ENCODE measurements at places on chromosomes 6 and 20.

DNA sequence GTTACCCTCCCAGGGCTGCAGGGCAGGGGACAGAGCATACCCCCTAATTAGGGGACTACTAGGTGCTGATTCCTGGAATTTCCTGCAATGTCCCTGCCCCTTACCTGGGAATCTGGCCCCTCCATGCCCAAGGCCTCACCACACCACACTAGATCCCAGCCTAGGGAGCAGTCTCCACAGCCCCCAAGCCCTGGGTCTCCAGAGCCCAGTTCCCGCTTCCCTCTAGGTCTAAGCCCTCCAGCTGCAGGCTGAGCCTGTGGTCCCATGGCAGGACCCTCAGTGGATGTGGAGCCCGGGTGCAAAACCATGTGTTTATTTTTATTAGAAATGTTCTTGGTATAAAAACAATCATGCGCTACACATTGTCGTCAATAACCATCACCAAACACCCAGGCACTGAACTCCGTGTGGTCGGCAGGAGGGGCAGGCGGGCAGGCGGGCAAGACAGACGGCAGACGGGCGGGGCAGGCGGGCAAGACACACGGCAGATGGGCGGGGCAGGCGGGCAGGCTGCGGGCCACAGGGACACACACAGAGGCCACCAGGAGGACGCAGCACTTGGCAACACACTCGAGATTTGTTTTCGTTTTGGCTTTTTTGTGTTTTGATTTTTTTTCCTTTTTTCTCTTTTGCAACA lies 124.2 kb downstream of the GRM4 start:
- H3K36me3 ChIP-seq: no peaks in the 10 kb centered on the region
- no peaks in the 10 kb centered on the region for H3K4me1 ChIP-seq
- DNase-seq: no peak
- H3K4me3 ChIP-seq: no peak overlapping the region
- H3K27ac ChIP-seq: no peak overlapping the region

- peaks cover 20% of the 10 kb centered on the region for H3K4me1 ChIP-seq
- H3K36me3 ChIP-seq: no peaks in the 10 kb centered on the region
- H3K27ac ChIP-seq: no peak overlapping the region
- no peak overlapping the region for H3K4me3 ChIP-seq
- no peak for DNase-seq
- no peaks in the 10 kb centered on the region for H3K27me3 ChIP-seq
Observed at GRCh38 chr6:4925580-4925979, 78.3 kb downstream of the RPP40 start.

- DNase-seq: no peak
- H3K36me3 ChIP-seq: no peaks in the 10 kb centered on the region
- H3K27ac ChIP-seq: no peak overlapping the region
- H3K4me3 ChIP-seq: no peak overlapping the region
- H3K4me1 ChIP-seq: no peaks in the 10 kb centered on the region
- H3K27me3 ChIP-seq: no peaks in the 10 kb centered on the region
Observed at GRCh38 chr20:740162-740561, 28.1 kb downstream of the SLC52A3 start.

GRCh38 chr6:74657011-74657410 lies 548.8 kb downstream of the COL12A1 start:
- H3K4me1 ChIP-seq: no peaks in the 10 kb centered on the region
- DNase-seq: no peak
- no peaks in the 10 kb centered on the region for H3K27me3 ChIP-seq
- H3K4me3 ChIP-seq: no peak overlapping the region

DNA sequence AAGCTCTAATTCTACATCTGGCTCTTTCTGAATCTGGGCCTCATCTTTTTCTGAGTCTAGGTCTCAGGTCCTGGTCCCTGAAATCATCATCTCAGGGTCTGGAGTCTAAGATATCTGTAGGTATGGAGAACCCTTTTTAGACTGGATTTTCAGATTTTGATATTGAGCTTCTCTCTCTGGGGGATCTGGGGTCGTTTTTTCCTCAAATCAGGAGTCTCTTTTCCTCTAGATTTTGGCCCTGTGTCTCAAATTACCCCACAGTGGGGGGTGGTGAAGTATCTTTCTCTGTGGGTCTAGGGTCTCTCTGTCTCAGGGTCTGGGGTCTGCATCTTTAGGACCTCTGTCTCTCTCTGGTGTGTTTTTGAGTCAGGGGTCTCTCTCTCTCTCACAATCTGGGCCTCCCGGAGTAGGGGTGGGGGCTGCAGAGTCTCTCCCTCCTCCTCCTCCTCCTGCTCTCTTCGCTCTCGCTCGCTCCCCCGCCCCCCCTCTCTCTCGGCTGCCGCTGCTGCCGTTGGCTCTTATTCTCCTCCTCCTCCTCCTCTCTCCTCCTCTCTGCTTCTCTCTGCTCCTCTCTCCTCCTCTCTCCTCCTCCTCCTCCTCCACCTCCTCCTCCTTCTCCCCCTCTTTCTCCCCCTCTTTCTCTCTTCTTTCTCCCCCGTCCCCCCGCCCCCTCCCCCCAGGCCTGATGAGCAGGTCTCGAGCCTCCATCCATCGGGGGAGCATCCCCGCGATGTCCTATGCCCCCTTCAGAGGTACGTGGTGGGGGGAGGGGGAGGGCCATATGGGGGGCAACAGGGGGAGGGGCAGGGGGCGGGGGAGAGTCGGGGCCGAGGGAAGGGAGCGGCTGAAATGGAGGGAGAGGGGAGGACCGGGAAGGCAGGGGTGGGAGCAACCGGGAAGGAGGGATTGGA lies at the start of gene SYNGAP1:
Gene SYNGAP1, plus strand, starts transcription at position 486 of the 911 bp plus-strand sequence. Its CDS starts 200 bp downstream, at position 686.
- no peak for DNase-seq
- peak within 1 kb of the TSS; percentile 98 for H3K27ac ChIP-seq
- H3K4me1 ChIP-seq: peaks cover 55% of the 10 kb centered on the region

GRCh38 chr6:154337406-154338005 lies 19.1 kb downstream of the IPCEF1 start:
- H3K27me3 ChIP-seq: no peaks in the 10 kb centered on the region
- no peak overlapping the region for H3K27ac ChIP-seq
- H3K4me1 ChIP-seq: no peaks in the 10 kb centered on the region
- H3K4me3 ChIP-seq: no peak overlapping the region

- H3K4me1 ChIP-seq: no peaks in the 10 kb centered on the region
- no peak overlapping the region for H3K4me3 ChIP-seq
- H3K27me3 ChIP-seq: no peaks in the 10 kb centered on the region
- DNase-seq: no peak
- no peaks in the 10 kb centered on the region for H3K36me3 ChIP-seq
Observed at GRCh38 chr6:36698871-36699271, 1.2 kb downstream of the RAB44 start.

DNA sequence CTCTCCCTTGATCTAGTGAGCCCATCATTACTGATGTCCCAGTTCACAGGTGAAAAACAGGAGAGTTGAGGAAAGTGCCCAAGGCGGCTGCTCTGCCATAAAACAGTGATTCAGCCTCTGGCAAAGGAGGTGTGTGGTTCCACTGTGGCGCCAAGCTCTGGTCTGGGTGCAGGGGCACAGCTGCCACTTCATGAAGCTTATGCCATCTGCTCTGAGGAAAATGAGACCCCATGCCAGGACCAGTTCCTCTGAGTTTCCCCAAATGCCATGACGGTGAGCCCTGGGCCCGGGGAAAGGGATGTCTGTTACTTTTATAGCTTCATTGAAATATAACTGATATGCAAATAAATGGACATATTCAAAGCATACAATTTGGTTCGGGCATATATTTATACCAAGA lies 33.7 kb upstream of the ZBP1 start:
- no peak overlapping the region for H3K27ac ChIP-seq
- H3K4me3 ChIP-seq: no peak overlapping the region
- H3K27me3 ChIP-seq: no peaks in the 10 kb centered on the region
- no peaks in the 10 kb centered on the region for H3K36me3 ChIP-seq

DNA sequence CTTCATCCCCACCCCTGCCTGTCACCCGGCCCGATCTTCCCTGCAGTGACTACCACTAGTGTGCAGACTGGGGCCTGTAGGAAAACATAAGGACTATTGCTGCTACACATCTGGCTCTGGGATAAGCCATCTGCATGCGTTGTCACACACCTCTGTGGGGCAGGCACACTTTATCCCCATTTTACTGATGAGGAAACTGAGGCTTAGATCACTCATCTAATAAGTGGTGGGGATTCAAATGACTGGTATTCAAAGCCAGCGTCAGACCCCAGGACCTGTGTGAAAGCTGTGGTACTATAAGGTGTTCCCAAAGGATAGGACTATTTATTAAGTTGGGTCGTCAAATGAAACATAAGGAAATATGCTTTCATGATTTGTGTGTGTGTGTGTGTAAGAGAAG lies 148.9 kb upstream of the RNF24 start:
- no peaks in the 10 kb centered on the region for H3K36me3 ChIP-seq
- no peak for DNase-seq
- no peak overlapping the region for H3K4me3 ChIP-seq
- H3K4me1 ChIP-seq: peaks cover 35% of the 10 kb centered on the region
- H3K27ac ChIP-seq: no peak overlapping the region
